NCI-H1930 (cell line): ENCODE measurements at places on chromosomes 11 and 22.

GRCh38 chr11:43879789-43880639 is 617 bp upstream of the ALKBH3 start:
- DNase-seq = no peak

- no peak for DNase-seq
Measured at GRCh38 chr22:40055143-40055883, 60.6 kb downstream of the FAM83F start.

DNA sequence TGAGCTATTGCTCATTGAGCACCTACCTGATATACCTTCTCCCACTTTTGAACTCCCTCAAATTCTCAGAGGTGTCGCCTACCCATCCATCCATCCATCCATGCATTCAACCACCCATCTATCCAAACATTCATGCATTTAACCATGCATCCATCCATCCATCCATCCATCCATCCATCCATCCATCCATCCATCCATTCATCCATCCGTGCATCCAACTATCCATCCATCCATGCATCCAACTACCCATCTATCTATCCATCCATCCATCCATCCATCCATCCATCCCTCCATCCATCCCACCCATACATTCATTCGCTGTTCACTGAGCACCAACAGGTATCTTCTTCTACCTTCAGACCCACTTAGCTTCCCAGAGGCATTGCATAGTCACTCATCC is 342.8 kb downstream of the CTTN start:
- DNase-seq = no peak

GRCh38 chr22:38881464-38881871 is 9.5 kb upstream of the CBX6 start:
- no peak for DNase-seq

DNA sequence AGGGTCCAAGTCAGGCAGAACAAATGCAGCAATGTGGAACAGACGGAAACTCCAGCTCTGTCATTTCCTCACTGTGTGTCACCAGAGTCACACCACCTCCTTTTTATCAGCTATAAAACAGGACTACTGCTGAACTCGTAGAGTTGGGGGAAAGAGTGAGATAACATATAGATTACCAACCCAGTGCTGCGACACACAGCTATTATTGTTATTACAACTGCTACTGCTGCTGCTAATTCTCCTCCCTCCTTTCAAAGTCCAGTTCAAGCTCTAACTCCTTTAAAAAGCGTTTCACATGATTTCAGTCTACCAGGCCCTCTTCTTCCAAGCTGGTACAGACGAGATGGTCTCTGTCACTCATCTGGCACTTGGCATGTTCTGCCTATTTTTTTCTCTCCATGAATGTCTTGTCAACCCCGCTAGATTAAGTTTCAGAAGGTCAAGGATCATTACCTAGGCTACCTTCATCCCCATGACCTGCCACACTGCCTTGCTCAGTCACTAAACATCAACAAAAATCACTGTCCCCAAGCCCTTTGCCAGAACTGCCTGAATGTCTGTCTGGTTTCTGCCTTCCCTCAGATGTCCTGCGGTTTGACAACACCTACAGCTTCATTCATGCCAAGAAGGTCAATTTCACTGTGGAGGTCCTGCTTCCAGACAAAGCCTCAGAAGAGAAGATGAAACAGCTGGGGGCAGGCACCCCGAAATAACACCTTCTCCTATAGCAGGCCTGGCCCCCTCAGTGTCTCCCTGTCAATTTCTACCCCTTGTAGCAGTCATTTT is 3.7 kb upstream of the MTFP1 start:
- no peak for DNase-seq

DNA sequence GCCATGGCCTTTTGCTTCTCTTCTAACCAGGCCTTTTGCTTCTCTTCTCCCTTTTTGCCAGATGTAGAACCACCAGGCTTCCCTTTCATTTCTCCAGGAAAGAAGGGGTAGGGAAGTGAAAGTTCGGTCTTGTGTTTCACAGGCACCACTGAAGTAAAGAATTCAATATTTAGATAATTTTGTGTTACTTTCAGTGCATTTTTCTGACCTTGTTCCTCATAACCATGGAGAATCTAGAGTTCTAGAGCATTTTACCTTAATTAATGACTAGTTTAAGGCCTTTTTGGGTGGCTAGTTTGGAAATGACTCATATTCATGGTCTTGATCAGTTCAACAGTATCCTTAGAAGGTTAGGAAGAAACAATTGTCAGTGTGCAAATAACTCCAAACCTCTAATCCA is 22.7 kb downstream of the GRAMD1B start:
- DNase-seq = no peak

GRCh38 chr11:111155021-111155420 is 90.5 kb upstream of the POU2AF2 start:
- DNase-seq = no peak

GRCh38 chr11:1927026-1927847 is 7.7 kb downstream of the TNNT3 start:
- no peak for DNase-seq

- peak; percentile 80 for DNase-seq
Measured at GRCh38 chr11:26573896-26574295, 1.8 kb upstream of the MUC15 start.
